ENCODE measurements at places on chromosomes 7 and 10.

- DNase-seq: no peak
Measured at GRCh38 chr7:36658335-36659171, 65.7 kb downstream of the AOAH start.

DNA sequence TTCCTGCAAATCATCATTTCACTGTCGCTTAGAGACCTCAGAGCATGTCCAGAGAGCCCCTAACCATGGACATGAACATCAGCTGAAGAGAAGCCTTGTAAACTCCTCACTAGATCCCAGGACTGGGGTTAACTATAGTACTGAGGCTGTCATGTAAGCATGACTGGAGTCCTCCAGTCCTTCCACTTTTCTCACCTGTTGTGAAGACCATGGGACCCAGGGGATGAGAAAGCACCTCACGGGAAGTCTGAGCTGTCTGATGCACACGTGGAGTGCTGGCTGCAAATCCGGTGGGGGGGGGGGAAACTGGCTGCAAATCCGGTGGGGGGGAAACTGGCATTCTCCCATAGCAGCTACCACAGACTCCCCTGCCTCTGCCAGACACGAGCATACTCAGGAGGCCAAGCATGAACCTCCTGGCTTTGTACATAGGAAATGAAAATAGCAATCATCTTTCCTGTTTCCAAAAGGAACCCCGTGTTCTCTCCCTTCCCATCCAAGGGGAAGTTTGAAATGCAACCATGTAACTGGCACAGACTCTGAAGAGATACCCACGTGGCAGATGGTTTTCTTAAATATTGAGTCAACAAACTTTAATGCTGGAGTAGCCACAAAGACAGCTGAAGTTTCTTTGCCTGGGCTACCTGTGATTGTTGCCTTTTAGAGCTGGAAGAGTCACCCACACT, 261.4 kb downstream of the ZMYND11 start:
- DNase-seq: no peak

- DNase-seq: no peak
Measured at GRCh38 chr10:10596256-10596655, 421.4 kb upstream of the CELF2 start.

- no peak for DNase-seq
Measured at GRCh38 chr7:141386881-141387280, 164.3 kb upstream of the AGK start.

DNA sequence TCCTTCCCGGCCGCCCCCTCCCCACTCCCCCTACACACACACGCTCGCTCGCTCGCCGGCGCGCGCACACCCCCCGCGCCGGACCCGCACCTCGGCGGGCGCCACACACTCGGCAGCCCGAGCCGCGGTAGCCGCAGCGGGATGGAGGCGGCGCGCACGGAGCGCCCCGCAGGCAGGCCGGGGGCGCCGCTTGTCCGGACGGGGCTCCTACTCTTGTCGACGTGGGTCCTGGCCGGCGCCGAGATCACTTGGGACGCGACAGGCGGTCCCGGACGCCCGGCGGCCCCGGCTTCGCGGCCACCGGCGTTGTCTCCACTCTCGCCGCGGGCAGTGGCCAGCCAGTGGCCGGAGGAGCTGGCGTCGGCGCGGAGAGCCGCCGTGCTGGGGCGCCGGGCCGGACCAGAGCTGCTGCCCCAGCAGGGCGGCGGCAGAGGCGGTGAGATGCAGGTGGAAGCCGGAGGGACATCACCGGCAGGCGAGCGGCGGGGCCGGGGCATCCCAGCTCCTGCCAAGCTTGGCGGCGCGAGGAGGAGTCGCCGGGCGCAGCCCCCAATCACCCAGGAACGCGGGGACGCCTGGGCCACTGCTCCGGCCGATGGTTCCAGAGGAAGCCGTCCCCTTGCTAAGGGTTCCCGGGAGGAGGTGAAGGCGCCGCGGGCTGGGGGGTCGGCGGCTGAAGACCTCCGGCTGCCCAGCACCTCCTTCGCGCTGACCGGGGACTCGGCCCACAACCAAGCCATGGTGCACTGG, at the start of gene SORCS3:
Gene SORCS3 (plus strand): TSS at position 104 of the 750 bp plus-strand sequence.
- no peak for DNase-seq

- no peak for DNase-seq
Measured at GRCh38 chr7:98571986-98572385, 45.1 kb upstream of the NPTX2 start.

DNA sequence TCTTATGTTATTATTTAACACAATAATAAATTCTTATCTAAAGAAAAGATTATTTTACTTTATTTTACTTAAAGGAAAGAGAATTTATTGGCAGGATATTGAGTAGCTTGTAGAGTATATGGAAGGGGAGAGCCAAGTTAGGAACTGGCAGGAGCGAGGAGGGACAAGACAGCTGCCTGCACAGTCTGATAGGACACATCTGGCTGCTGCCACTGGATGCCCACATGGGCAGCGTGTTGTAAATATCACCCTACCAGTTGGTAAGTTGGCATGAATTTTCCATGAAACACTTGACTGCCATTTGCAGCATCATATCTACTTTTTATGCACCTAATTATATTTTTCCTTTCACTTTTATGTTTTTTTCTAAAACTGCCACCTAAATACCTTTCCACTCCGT, 19.6 kb downstream of the SRI start:
- no peak for DNase-seq

DNA sequence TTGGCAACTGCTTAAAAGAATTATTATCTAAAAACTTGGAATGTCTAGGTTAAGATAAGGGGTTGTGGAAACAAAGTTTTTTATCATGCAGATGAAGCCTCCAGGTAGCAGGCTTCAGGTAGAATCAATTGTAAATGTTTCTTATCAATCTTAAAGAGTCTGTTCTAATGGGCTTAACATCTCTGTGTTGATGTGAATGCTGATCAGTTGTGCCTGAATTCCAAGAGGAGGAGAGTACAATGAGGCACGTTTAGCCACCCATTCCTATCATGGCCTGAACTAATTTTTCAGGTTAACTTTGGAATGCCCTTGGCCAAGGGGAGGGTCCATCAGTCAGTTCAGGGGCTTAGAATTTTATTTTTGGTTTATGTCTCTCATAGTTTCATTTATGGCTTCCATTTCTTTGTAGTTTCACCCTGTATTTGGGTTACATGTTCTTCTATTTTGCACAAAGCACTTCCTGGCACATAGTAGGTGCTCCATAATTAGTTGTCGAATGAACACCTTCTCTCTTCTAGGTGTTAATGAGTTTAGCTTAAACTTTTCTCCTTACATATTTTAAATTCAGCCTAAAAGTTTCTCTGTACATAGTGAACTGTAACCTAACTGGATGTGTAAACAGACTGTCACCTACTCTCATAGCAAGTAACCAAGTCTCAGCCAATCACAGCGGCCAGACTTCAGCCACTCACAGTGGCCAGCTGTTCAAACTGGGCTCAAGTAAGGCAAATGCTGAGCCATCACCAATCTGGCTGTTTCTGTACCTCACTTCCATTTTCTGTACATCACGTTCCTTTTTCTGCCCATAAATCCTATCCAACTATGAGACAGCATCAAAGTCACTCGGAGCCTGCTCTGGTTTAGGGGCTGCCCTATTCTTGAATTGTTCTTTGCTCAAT, 34.7 kb downstream of the ALOX5 start:
- DNase-seq: no peak

DNA sequence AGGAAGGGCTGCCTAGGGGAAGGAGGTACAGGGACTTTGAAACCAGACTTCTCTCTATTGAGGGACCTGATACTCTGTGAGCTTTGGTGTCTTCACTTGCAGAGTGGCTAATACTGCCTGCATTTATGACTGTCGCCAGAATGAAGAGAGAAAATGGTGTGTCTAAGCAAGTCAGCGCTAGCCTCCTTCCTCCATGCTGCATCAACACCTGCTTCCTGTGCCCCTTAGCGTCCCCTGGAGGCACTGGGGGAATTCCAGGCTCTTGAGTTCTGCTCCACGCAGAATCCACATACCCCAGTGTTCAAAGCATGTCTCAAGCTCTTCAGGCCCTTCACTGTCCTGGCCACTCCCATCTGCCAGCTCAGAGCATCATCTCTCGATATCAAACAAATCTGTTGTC, 140.5 kb downstream of the PKD1L1 start:
- no peak for DNase-seq

- DNase-seq: no peak
Measured at GRCh38 chr10:70334526-70335245, 47.7 kb downstream of the LRRC20 start.

- no peak for DNase-seq
Measured at GRCh38 chr7:32519763-32520162, 24.5 kb downstream of the AVL9 start.
